ENCODE measurements at places on chromosomes 5 and 9.

DNA sequence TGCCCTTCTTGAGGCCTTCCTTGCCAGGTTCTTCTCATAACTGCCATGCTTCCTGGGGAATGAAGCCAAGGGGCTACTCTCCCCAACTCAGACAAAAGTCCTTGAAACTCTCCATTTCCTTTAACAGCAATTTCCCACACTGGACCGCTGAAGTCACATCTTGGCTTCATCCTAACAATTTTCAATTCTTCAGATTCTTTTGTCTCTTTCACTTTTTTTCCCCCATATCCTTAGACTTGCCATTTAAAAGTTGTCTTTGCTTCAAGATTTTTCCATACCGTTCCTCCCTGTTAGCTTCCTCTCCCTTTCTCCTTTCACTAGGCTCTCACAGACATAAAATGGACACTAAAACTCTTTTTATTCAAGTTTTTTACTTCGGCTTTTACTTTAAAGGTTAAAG is 93.1 kb upstream of the ITGA1 start:
- no peak for DNase-seq

GRCh38 chr5:140946578-140946977 is 19.7 kb upstream of the PCDHAC2 start:
- DNase-seq, result no peak

GRCh38 chr9:17031546-17031945 is 103.3 kb upstream of the CNTLN start:
- DNase-seq, result no peak

- DNase-seq, result no peak
Observed at GRCh38 chr5:163531272-163531671, 25.9 kb downstream of the MAT2B start.

DNA sequence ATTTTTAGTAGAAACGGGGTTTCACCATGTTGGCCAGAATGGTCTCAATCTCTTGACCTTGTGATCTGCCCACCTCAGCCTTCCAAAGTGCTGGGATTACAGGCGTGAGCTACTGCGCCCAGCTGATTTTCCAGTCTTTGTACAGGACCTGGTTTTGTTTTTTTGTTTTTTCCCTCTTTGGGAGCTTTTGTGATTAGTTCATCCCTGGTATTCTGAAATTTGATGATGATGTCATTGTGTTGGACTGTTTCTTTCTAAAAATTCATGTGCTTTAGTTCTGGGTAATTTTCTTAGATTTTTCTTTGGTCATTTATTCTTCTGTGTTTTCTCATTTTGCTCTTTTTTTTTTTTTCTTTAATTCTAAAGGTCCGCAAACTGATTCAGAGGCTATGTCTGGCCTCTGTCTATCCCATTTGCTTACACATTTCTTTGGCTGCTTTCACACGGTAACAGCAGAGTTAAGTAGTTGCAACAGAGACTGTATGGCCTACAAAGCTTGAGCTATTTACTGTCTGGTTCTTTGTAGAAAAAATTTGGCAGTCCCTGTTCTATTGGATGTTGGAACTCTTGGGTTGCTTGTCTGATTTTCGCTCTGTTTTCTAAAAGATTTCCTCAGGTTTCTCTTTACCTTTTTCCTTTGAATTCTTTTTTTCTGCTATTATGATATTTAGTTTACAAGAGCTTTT is 24.8 kb downstream of the STX17 start:
- DNase-seq, result no peak

- no peak for DNase-seq
Observed at GRCh38 chr9:88805217-88805943, 185.9 kb upstream of the S1PR3 start.

DNA sequence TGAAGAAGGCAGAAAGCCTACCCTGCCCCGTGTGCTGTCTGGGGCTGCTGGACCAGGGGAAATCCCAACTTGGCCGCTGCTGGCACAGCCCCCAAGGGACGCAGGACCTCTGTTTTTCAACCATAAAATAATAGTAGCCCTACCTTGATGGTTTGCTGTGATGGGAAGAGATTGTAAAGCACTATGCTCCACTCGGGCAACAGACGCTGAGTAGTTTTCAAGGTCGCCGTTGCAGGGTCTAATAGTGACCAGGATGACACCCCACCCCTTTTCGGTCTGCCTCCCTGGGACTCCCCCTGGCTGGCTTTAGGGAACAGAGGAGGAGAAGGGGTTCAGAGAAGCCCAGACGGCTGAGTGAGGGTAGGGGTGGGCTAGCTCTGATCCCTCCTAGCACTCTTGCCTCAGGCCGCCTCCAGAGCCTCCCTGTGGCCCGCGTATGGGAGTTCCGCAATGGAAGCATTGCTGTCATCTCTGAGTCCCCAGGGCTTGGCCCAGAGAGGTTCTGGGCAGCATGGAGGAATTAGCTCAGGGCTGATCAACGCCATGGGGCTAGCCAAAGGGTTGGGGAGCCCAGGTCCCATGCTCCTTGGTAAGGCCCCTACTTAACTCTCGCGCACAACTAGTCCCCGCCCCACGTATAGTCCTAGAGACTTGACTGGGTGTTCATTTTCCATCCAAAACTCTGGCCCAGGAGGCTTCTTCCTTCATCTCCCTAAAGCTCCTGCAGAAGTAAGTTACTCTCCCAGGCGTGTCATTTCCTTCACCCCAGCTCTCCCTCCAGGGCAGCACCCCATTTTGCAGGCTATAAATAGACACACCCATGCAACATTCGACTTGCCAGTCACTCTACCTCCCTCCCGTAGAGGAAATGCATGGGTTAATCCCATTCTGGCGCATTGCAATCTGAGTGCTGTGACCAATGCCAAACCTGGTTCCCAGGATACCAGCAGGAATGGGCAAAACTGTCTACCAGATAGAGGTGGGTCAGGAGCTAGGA is 1.1 kb upstream of the IRF1 start:
- no peak for DNase-seq

- DNase-seq, result no peak
Observed at GRCh38 chr9:109817846-109818472, 38.0 kb downstream of the PALM2AKAP2 start.

GRCh38 chr5:124655251-124655917 is 91.1 kb downstream of the ZNF608 start:
- no peak for DNase-seq

DNA sequence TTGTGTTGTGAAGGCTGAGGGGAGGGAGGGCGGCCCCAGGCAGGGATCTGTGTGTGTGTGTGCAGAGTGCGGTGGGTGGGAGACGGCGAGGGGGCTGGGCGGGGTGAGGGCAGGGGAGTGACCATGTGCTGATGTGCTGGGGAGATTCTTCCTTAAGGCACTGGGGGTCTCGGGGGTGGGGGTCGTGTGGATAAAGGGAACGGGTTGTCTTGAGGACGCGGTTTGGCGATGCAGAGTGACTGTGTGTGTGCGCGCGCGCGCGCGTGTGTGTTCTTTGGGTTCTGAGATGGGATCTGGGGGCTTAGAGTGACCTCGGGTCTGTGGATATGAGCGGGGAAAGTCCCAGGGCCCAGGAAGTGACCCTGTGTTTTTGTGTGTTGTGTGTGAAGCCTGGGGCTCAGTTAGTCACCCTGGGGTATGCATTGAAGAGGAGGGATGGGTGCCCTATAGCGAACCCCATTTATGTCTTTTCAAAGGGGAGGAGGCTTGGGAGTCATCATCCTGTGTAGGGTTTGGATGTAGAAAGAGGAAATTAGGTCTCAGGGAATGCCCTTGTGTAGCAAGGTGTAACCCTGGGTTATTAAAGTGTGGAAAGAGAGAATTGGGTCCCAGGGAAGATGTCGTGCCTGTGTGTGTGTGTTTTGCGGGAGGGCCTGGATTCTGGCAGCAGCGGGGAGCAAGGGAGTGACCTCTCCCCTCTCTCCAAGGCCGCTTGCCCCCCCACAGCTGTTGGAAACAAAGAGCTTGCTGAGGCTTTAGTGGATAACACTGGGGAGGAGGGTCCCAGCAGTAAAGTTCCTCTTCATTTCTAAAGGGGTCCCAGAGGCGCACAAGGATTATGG is 1.4 kb downstream of the TMEFF1 start:
- no peak for DNase-seq

DNA sequence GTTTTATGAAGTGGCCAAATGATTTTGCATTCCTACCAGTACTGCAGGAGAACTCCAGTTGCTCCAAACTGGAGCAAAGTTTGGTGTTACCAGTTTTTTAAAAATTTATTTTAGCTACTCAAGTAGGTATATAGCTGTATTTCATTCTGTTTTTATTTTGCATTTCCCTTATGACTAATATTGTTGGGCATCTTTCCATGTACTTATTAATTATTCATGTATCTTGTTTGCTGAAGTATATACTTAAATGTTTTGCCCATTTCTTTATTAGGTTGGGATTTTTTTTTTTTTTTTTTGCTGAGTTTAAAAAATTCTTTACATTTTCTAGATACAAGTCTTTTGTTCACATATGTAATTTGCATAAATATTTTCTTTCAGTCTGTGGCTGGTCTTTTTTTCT is 386.6 kb upstream of the DAB2 start:
- DNase-seq, result no peak

DNA sequence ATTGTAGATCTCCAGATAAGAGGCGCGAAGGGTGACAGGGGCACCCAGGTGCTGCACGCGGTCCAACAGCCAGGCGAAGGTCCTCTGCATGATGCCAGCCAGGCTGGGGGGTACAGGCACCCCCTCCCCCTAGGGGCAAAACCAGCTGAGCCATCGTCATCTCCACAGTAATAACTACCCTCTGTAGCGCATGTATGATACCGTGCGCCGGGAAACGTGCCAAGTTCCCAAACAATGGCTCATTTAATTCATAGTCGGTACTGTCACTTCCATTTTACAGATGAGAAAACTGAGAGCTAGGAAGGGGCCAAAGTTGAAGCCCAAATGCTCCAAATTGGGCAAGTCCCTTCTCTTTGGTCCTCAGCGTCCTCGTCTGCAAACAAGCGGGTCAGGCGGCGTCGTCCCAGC is 1.5 kb downstream of the KIF12 start:
- no peak for DNase-seq

- no peak for DNase-seq
Observed at GRCh38 chr9:28135549-28135948, 562.3 kb upstream of the C9orf72 start.

DNA sequence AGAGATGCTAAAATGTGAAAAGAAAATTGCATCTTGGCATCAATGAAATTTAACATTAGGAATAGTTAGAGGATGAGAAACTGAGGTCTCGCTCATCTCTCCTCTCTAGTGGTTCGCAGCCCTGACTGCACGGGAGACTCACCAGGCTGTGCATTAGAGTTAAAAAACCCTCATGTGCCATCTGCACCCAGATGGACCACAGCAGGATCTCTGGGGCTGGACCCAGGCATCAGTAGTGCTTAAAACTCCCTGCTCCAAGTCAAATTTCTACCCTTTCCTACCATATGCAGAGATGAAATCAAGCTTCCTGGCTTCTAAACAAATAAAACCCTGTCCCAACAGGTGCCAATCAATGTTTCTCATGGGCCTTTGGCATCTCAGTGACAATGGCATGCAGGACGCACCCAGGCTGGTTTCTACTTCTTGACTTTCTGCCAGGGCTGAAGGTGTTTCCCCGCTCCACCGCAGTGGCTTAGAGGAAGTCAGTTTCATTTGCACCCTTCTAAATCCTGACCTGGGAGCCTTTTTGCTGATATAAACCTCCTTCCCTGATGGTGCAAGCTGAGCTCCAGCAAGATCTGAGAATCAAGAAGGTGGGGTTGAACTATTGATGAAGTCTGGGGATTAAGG is 132.6 kb downstream of the NSG2 start:
- DNase-seq, result no peak

- DNase-seq, result no peak
Observed at GRCh38 chr9:86534572-86535258, 180.5 kb upstream of the TUT7 start.
